ENCODE measurements at places on chromosomes 4 and X. TPM values are rescaled to one million over a fixed set of nuclear protein-coding genes. Genes with fewer than 3 reads are reported as not detected.

GRCh38 chrX:27728291-27728690 is 79.5 kb upstream of the MAGEB10 start:
- H3K27ac ChIP-seq, result no peak overlapping the region
- H3K27me3 ChIP-seq, result no peaks in the 10 kb centered on the region
- DNase-seq, result no peak
- H3K4me3 ChIP-seq, result no peak overlapping the region
- H3K4me1 ChIP-seq, result no peaks in the 10 kb centered on the region
- no peaks in the 10 kb centered on the region for H3K36me3 ChIP-seq

- no peaks in the 10 kb centered on the region for H3K36me3 ChIP-seq
- H3K4me1 ChIP-seq, result no peaks in the 10 kb centered on the region
- no peak overlapping the region for H3K27ac ChIP-seq
- DNase-seq, result no peak
- no peak overlapping the region for H3K4me3 ChIP-seq
These were observed 952.7 kb upstream of the SLIT2 start for GRCh38 chr4:19298998-19299397.

DNA sequence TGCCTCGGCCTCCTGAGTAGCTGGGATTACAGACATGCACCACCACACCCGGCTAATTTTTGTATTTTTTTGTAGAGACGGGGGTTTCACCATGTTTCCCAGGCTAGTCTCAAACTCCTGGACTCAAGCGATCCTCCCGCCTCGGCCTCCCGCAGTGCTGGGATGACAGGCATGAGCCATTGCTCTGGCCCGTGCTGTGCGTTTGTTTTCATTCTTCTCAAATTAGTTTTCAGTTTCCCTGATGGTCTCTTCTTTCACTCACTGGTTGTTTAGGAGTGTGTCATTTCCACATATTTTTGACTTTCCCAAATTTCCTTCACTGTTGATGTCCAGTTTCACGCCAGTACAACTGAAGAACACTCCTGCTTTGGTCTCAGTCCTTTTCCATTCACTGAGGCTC is 31.8 kb downstream of the SH3TC1 start:
- no peak overlapping the region for H3K27ac ChIP-seq
- no peak overlapping the region for H3K4me3 ChIP-seq
- H3K4me1 ChIP-seq, result peaks cover 37% of the 10 kb centered on the region
- no peak for DNase-seq
- no peaks in the 10 kb centered on the region for H3K27me3 ChIP-seq

TMEM144 gene
- 6.9 TPM for total RNA-seq
